NCI-H524 treated with DMSO at 0.1 percent for 48 hours (cell line): ENCODE measurements at places on chromosomes 4 and X.

DNA sequence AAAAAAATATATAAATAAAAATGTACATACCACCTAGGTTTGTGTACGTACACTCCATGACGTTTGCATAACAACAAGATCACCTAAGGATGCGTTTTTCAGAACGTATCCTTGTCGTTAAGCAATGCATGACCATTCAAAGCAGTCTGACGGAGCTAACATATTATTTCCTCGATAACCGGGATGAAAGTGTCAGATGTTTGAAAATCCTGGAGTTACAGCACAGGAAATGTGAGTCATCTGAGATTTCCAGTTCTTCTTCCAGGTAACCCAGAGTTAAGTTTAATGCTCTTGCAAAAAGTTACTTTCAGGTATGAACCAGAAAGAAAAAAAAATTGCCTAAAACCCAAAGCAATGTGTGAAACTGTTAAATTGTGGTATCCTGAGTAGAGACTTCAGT lies 107.9 kb downstream of the LDB2 start:
- no peak for DNase-seq

DNA sequence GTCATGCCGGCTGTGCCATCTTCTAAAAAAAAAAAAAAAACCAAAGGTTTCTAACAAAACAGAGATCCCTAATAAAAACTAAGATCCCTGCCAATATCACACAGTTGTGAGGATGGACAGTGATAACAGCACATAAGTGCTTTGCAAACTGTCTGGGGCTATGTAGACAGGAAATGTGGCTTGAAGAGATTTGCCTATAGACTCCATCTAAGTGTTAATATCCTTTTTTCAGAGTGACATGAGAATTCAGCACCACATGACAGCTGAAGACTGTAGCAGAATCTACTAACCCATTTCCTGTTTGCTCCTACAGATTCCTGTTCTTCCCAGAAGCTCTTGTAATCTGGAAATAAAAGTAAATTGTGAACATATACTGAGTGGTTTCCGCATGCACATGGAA lies 215.4 kb downstream of the KDR start:
- DNase-seq, result no peak

DNA sequence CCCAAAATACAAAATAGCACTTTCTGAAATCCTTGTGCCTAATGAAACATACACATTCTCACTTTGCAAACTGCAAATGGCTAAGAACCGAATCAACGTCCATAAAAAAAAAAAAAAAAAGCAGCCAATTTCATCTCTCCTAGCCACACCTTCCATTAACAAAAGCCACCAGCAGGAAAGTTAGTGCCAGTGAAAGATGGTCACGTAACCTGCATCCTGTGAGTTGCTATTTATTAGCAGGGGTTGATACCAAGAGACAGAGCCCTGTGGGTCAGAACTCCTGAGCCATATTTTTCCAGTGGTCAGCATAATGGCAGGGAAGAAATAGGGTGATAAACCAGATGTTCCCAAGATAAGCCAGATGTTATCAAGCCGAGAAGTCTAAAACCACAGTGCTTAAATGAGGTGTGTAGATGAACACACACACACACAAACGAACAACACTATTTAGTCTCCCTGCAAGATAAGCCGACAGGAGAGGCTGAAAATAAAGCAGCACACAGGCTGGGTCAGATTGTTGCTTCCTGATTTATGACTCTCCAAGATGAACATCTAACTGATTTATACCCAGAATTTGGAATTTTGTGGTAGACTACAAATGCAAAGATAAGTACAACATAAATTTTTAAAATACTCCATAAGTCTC lies 11.5 kb downstream of the PPARGC1A start:
- no peak for DNase-seq

DNA sequence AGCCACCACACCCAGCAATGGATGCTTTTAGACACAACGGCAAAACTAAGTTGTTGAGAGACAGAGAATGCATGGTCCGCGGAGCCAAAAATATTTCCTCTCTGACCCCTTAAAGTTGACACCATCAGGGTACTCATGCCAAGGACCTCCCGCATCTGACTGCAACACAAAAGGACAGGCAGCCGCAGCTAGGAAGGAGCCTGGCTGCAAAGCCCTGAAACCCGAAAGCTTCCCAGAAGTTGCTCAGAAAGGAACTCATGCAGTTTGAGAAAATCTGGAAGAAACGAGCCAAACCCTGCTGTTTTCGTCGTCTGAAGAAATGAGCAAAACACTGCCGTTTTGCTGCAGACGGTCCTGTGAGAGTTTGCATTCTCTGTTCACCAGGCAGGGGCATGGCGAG lies 16.5 kb downstream of the DHRSX start:
- no peak for DNase-seq

- DNase-seq, result no peak
Measured at GRCh38 chr4:13840502-13841190, 213.1 kb upstream of the BOD1L1 start.

- DNase-seq, result no peak
Measured at GRCh38 chrX:109681475-109682081, 51.5 kb downstream of the ACSL4 start.

DNA sequence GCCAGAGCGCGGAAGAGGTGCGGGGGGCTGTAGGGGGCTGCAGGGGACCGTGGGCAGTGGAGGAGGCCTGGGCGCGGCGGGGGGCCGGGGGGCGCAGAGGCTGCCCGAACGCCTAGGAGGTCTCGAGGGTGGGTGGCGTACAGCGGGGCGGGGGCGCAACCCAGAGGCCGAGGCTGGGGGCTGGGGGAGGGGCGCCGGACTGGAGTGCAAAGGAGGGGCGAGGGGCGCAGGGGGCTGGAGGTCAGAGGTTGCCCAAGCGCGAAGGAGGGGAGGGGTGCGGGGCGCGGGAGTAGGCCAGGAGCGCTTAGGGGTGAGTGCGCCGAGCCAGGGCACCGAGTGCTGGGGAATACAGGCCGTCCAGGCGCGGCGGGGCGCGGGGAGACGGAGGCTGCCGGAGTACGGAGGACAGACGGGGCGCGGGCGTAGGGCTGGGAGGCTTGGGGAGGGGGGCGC lies 255 bp downstream of the GYG2 start:
- no peak for DNase-seq

GRCh38 chr4:81698538-81699296 lies 227.0 kb upstream of the RASGEF1B start:
- DNase-seq, result no peak

DNA sequence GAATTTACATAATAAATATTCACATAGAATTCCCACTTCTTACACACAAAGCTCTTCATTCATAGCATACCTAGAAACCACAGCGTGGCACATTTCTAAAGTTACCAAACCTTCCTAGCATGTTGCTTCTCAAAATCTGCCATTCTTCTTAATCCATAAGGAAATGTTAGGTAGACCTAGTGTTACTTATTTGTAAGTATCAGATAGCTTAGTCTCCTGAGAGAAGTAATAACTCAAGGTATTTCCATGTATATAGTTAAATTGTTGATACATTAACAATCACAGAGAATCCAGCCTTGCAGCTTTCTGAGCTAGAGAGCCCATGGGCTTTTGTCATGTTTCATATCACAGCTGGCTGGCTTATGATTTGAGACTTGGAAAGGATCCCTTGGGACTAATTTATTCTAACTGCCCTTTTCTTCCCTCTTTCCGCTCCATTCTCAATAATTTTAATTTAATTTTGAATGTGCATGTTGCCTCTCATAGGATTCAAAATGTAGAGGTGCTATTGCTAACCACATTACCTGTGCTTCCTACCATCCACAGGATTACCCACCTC lies 17.6 kb downstream of the SH3RF1 start:
- peak; percentile 16 for DNase-seq

DNA sequence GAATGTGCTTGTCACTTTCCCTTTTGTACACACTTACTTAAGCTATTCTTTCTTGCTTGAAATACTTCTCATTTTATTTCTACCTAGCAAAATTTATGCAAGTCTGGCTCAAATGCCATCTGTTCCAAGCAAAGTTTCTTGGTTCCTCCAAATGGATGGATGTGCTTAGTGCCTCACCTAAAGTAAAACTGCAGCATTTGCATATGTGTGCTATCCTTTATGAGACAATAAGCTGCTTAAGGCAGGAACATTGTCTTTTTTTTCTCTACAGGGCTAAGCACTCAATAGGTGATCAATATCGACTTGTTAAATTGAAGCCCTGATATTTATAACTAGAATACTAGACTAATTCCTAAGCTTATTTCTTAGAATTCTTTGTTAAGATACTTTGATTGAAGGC lies 136.8 kb downstream of the CYLC1 start:
- DNase-seq, result no peak

- DNase-seq, result no peak
Measured at GRCh38 chrX:117835034-117835433, 281.6 kb downstream of the KLHL13 start.

DNA sequence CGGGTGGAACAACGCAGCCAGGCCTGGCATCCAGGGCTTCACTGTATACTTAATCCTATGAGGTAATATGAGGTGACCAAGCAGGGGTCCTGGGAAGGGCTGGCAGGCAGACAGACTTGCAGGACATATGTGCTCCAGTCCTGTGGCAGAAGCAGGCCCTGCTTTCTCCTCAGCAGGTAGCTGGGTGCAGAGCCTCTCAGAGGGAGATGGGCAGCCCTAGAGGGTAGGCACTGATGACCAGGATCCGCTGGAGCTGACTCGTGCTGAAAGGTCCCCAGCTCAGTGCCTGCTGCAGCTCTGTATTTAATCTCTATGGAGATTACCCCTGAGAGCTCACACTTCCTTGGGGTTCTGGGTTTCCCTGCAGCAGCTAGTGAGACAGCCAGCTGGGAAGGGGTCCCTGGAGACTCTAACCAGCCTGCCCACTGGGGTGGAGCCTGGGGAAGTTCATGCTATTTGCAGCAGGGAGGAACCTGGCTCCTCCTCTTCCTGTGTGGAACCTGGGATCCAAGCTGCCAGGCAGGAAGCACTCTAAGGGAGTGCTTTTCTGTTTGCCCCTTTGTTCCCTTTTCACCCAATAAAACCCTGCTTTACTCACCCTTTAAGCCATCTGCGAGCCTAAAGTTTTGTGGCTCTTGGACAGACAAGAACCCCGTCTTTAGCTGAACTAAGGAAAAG lies 339.2 kb downstream of the DCAF12L2 start:
- DNase-seq, result no peak

DNA sequence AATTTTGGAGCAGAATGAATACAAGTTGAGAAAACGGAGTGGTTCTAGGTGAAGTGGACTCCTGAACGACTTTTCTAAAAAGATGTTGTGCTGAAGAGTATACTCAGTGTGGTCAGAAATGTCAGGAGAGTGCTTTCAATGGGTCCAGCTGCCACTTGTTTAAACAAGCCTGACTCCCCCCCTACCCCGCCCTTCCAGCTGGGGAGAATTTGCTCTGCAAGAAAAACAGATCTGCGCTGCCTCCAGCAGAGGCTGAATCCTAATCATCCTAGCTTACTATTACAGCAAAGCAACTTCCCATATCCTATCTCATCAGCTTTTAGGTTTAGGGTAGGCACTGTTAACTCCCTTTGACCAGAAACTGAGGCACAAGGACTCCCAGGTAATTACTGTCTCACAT lies 1.9 kb downstream of the MAP3K15 start:
- DNase-seq, result peak; percentile 56

DNA sequence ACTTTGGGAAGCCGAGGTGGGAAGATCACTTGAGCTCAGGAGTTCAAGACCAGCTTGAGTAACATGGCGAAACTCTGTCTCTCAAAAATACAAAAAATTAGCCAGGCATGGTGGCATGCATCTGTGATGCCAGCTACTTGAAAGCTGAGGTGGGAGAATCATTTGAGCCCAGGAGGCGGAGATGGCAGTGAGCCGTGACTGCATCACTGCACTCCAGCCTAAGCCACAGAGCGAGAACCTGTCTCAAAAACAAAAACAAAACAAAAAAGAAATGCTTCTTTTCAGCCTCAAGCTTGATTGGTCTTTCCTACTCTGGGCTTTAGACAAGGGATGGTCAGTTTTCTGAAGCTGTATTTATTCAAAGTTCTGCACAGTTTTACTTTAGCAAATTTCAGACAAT lies 15.8 kb upstream of the DHRSX start:
- DNase-seq, result no peak

DNA sequence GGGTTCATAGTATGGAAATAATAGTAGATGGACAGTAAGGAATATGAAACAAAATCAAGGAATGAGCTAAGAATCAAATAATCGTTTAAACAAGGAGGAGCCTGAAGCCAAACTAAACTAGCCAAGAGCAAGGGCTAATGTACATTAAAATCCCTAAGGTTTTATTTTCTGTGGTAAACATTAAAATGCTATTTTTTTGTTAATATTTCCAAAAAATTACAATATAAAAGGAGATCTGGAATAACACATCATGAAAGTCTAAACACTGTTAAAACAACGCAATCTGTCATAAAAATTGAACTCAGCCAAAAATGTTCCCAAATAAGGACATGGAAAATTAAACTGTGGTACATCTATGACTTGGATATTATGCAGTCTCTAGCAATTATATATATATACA lies 188.2 kb downstream of the RNF150 start:
- DNase-seq, result no peak
